ENCODE measurements at places on chromosomes 6 and 20.

DNA sequence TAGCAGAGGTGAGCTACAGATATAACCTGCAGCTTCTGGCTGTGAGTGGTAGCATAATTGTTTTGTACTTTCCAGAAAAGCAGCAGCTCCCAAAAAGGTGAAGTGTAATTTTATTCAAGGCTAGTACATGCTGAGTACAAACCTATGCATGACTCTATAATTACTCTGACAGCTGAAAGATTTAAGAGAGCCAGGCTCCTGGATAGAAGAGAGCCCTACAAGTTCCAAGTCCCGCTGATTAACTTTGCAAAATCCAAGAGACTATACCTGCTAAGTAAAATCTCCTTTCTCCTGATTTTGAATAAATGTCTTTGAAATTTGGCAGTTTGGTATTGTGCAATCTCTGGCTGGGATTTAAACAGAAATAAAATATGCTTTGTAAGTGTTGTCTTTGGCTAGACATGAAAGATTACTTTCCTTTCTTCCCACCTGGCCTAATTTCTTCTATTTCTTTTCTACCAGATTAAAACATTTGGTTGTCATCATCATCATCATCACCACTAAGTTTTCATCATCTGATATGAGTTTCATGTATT is 79.5 kb downstream of the CTNNBL1 start:
- DNase-seq: no peak

- DNase-seq: no peak
Measured at GRCh38 chr6:45411959-45412358, 34.2 kb upstream of the SUPT3H start.

GRCh38 chr6:34583461-34583860 is 27.3 kb upstream of the SPDEF start:
- no peak for DNase-seq

GRCh38 chr6:37628611-37629320 is 68.9 kb downstream of the MDGA1 start:
- DNase-seq: no peak

- no peak for DNase-seq
Measured at GRCh38 chr20:19714579-19714840, 43.5 kb upstream of the RIN2 start.

GRCh38 chr6:102812242-102812641 is 1418.7 kb downstream of the GRIK2 start:
- DNase-seq: no peak

- no peak for DNase-seq
Measured at GRCh38 chr6:37816599-37817375, 2.7 kb upstream of the ZFAND3 start.

DNA sequence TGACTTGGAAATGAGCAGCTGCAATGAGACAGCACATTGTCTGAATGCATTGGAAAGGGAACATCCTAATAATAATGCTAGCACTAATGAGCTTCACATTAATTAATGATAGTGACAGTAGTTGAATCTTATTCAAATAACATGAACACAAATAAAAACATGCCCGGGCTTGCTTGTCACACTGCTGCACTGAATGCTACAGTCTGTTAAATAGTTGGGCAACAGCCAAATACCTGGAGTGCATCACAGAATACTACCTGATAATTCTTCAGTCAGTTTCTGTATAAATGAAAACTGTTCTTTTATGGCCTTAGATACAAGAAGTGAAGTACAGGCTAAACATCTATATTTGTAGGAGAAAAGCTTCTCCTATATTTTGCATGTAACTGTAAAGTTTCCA is 458.7 kb downstream of the RNF144B start:
- no peak for DNase-seq

GRCh38 chr20:57459278-57459677 is 65.7 kb downstream of the CTCFL start:
- no peak for DNase-seq

- no peak for DNase-seq
Measured at GRCh38 chr6:22413681-22414311, 117.0 kb upstream of the PRL start.

GRCh38 chr6:13674533-13675190 is 37.0 kb downstream of the RANBP9 start:
- DNase-seq: no peak

GRCh38 chr6:50846144-50846851 is 27.6 kb downstream of the TFAP2B start:
- DNase-seq: no peak

DNA sequence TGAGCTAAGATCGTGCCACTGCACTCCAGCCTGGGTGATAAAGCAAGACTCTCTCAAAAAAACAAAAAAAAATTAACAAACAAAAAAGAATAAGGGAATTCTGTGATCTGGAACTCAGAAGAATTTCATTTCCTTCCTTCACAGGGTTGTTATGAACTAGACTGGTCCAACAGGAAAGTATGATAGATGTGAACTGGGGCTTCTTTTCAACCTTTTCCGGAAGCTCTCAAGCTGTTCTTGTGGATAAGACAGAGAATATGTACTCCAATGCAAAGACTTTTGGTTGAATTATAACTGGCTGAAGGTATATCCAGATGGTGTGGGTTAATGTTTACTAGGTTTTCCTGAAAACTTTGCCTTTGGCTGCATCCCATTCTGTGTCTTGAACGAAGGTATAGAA is 5.3 kb downstream of the RNF8 start:
- DNase-seq: no peak

DNA sequence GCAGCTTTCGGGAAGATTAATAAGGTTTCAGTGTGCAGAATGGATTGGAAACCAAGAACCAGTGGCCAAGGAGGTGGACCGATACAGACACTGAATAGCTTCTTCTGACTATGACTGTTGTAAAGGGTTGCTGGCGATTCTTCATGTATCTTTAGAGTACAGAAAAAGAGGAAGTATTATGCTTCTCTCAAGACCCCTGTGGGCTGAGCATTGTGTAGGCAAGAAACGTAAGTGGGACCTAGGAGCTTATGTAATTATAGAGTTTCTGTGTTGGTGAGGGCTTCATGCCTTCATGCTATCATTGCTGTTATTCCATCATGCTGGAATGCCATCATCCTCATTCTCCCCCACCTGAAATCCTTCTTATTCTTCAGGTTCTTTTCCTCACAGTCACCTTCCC is 105.4 kb upstream of the AKIRIN2 start:
- DNase-seq: no peak

- DNase-seq: no peak
Measured at GRCh38 chr20:49704932-49705336, 8.7 kb downstream of the B4GALT5 start.

GRCh38 chr20:37240337-37241067 is 21.1 kb downstream of the GHRH start:
- no peak for DNase-seq

DNA sequence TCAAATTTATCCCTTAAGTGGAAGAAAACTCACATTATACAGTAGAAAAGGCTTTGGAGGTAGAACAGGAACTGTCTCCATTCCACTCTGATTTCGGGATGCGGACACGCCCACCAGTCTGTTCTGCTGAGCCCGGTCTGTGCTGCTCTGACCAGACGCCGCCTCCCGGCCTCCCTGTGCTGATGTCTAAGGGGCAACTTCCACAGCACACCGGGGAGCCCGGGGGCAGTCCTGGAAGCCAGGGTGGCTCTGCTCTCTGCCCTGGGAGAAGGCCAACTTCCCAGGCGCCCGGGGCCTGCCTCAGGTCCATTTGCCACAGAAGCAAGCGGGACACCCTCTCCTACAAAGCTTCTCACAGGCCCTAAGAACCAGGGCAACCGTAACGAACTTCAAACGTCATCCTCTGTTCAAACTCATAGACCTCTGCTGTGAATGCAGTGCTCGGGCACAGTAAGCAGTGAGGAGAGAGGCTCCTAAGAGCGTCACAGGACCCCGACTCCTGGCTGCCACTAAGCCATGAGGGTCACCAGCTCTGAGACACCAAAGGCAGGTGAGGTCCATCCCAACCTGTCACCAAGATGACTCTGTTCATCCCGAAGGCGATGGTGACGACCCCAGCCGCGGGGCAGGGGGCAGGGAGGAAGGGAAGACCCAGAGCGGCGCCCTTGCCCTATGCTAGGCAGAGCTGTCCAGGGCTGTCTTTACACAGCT is 5.6 kb downstream of the TAF4 start:
- DNase-seq: no peak

DNA sequence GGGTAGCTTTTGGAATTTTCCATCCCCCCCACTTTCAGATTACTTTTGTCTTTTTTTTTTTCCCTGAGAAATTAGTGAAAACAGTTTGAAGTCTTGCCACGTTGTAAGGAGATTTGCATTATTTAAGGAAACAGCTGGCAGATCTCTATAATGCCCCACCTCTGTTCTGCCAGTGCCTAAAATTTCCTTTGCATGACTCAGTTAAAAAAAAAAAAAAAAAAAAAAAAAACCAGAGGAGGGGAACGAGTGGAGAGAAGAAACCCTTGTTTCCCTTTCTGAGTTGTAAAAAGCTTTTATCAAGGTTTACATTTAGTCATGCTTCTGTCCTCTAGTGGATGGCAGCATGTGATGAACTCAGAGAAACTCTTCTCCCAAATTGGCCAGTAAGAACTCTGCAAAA is 33.5 kb downstream of the CARMIL1 start:
- no peak for DNase-seq

All from GOT3 (cell line).